ENCODE measurements at places on chromosomes 13 and 19. TPM values are rescaled to one million over a fixed set of nuclear protein-coding genes. Genes with fewer than 3 reads are reported as not detected.

GRIN2D gene
- polyA plus RNA-seq, result 0.25 TPM

PABPC3 gene
- polyA plus RNA-seq, result not detected

PRR20A gene
- not detected for polyA plus RNA-seq

TDRD3 gene
- polyA plus RNA-seq, result 13.3 TPM

LILRA5 gene
- 0.19 TPM for polyA plus RNA-seq

OR10H1 gene
- polyA plus RNA-seq, result not detected

RNF17 gene
- not detected for polyA plus RNA-seq

TEX101 gene
- polyA plus RNA-seq, result not detected

CLC gene
- polyA plus RNA-seq, result not detected

TTC9B gene
- not detected for polyA plus RNA-seq

ATP4A gene
- not detected for polyA plus RNA-seq

MICU2 gene
- polyA plus RNA-seq, result 50.4 TPM

CPB2 gene
- polyA plus RNA-seq, result not detected

EXOC3L2 gene
- polyA plus RNA-seq, result 1.3 TPM

STRN4 gene
- 42.2 TPM for polyA plus RNA-seq

EID2 gene
- polyA plus RNA-seq, result 12.9 TPM

CACTIN gene
- polyA plus RNA-seq, result 11.9 TPM

OR4F17 gene
- not detected for polyA plus RNA-seq

GRK1 gene
- polyA plus RNA-seq, result 0.15 TPM

RYR1 gene
- polyA plus RNA-seq, result 0.72 TPM

PTH2 gene
- not detected for polyA plus RNA-seq

SELENOV gene
- polyA plus RNA-seq, result not detected

ZNF430 gene
- polyA plus RNA-seq, result 2.4 TPM

MEIOSIN gene
- polyA plus RNA-seq, result not detected

FAM124A gene
- 4.1 TPM for polyA plus RNA-seq

FGF21 gene
- polyA plus RNA-seq, result not detected

ONECUT3 gene
- polyA plus RNA-seq, result not detected

TMC4 gene
- 1.2 TPM for polyA plus RNA-seq

ZNF285 gene
- 3.4 TPM for polyA plus RNA-seq

PNMA8A gene
- polyA plus RNA-seq, result 6.0 TPM

SIGLEC5 gene
- polyA plus RNA-seq, result not detected

LYPD5 gene
- polyA plus RNA-seq, result 1.9 TPM

IRF2BP1 gene
- 13.6 TPM for polyA plus RNA-seq

ZNF723 gene
- not detected for polyA plus RNA-seq

ZNF235 gene
- 1.7 TPM for polyA plus RNA-seq

PINLYP gene
- 3.0 TPM for polyA plus RNA-seq

SULT2A1 gene
- polyA plus RNA-seq, result not detected

MAST3 gene
- polyA plus RNA-seq, result 2.9 TPM

DCAF15 gene
- 24.3 TPM for polyA plus RNA-seq

NRTN gene
- polyA plus RNA-seq, result 34.5 TPM

NBEA gene
- 9.2 TPM for polyA plus RNA-seq

BIVM gene
- polyA plus RNA-seq, result 19.0 TPM

WASF3 gene
- polyA plus RNA-seq, result 3.4 TPM

ZNF85 gene
- 1.9 TPM for polyA plus RNA-seq

CABP5 gene
- not detected for polyA plus RNA-seq

RAB3A gene
- polyA plus RNA-seq, result 17.2 TPM
